Endodermal cell (in vitro differentiated cells): ENCODE measurements at places on chromosomes 2 and 18.
A peak's percentile ranks its signal among the peaks of the same experiment; 100 is the strongest.

DNA sequence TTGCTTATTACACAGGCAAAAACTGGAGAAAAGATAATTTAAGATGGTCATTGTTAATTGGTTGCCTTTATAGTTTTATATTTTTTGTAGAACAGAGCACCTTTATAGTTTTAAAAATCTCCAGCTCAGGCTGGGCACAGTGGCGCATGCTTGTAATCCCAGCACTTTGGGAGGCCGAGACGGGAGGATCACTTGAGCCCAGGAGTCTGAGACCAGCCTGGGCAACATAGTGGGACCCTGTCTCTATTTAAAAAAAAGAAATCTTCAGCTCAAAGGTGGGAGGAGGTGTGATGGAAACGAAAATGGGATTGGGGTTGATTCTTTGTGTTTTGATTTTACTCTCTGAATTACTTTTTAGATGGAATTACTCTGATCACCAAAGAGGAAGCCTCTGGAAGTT is 85.4 kb downstream of the XRCC5 start:
- no peak for DNase-seq

GRCh38 chr2:56656826-56657225 is 473.0 kb downstream of the CCDC85A start:
- DNase-seq = no peak

GRCh38 chr2:9297807-9298206 is 91.2 kb downstream of the ASAP2 start:
- no peak for DNase-seq

DNA sequence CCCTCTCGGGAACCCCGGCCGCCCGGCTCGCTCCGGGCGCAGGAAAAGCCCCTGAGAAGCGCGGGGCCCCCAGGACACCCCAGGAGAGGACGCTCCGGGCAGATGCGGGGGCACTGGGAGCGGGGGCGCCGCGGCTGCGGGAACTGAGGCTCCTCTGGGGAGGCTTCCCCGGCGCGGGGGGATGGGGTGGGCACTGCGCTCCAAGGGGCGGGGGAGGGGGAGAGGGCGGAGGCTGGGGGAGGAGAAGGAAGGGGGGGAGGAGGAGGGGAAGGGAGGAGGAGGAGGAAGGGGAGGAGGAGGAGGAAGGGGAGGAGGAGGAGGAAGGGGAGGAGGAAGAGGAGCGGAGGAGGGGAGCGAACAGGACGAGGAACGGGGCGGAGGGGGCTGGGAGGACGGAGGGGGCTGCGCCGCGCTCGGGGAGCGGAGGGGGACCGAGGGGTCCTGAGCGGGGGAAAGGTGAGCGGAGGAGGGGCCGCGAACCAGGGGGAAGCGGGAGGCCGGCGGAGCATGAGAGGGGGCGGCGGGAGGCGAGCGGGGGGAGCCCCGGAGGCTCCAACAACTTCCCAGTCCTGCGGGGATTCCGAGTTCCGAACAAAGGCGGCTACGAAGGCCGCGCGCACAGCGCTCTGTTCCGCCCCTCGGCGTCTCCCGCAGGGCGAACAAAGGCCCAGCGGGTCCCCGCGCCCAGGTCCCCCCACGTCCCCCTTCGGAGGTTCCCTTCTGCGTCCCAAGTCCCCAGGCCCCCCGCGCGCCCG is 742 bp downstream of the PXDN start:
- peak; percentile 82 for DNase-seq

DNA sequence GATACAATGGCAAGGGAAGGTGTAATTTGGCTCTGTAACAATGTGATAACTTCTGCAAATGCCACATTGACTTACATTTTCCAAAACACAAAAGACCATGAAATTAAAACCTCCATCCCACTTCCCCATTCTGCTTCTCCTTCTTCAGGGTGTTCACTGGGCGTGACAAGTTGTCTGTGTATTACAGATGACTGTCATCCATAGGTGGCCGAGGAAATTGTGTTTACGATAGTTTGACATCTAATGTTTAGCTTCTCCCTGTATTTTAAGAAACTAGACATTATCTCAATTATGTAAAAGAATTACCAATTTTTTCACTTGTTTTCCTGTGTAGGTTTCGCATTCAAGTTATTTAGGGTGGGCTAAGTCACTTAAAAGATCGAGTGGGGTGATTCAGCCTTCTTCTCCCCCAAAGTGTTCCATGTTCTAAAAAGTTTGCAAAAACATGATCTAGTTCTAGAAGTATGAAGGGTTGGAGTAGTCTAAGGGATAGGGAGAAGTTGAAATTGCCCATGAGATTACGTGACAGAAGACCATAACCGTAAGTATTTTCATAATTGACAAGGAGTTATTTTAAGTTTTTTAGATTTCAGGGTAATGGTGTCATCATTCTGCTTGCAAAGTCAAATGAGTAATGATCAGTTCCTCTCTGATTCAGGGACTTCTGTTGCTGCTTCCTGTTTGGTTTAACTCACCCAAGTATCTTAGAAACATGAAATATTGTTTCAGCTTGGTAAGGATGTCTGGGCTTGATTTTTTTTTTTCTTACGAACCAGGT is 25.2 kb upstream of the CYTIP start:
- DNase-seq = no peak

DNA sequence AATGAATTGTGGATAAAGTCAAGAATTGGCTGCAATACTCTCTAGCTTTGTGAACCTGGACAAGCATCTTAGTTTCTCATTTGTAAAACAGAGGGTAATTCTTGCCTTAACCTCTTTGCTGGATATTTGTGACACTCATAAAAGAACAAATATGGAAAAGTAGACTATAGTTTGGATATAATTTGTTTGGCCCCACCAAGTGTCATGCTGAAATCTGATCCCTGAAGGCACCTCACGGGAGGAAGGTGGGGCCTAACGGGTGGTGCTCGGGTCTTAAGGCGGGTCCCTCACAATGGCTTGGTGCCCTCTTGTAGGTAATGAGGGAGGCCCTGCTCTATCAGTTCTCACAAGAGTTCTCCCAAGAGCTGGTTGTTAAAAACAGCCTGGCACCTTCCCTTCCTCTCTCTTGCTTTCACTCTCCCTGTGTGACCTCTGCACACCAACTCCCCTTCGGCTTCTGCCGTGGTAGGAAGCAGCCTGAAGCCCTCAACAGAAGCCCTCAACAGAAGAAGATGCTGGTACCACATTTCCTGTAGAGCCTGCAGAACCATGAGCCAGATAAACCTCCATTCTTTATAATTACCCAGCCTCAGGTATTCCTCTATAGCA is 37.4 kb downstream of the ARL4C start:
- no peak for DNase-seq

DNA sequence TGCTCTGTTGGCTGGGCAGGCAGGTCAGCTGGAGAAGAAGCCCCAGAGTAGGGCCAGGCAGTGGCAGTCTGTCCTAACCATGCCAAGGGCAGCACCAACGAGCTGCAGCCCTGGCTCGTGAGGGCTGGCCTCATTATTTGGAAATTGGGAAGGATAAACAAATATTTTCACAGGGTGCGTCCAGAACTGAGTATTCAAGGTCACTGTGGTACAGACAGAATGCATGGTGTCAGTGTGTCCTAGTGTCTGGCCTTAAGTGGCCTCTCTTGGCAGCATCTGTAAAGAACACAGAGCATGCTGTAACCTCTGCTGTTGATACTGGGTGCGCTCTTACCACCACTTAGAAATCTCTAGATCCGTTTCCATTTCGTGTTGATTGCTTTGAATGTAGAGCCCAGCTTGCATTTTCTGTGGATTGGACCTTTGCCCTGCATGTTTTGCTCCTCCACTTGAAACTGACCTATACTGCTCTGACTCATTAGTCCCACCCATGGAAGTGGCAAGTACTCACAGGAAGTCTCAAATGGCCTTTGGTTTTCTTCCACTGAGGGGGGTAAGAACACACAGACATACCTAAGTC is 88.2 kb downstream of the GREB1L start:
- DNase-seq = no peak

DNA sequence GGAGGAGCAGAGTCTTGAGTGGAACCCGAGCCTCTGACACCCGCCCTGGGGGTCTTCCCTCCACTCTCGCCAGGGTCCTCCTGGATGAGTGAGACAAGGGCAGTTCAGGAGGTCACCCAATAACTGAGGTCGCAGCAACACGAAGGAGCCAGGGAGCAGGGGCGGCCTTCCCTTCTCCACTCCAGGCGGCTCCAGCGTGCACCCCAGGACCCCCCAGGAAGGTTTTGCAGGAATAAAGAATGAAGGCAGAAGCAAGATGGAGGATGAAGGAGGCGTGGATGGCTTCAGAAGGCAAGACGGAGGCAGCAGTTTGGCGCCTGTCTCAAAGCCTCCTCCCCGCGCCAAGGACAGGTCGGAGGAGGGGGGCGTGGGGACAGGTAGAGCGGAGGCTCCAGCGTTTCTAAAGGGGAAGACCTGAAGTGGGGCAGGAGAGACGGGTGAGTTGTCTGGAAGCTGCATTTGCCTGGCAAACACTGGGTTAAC is 579 bp upstream of the ITM2C start:
- DNase-seq = no peak

DNA sequence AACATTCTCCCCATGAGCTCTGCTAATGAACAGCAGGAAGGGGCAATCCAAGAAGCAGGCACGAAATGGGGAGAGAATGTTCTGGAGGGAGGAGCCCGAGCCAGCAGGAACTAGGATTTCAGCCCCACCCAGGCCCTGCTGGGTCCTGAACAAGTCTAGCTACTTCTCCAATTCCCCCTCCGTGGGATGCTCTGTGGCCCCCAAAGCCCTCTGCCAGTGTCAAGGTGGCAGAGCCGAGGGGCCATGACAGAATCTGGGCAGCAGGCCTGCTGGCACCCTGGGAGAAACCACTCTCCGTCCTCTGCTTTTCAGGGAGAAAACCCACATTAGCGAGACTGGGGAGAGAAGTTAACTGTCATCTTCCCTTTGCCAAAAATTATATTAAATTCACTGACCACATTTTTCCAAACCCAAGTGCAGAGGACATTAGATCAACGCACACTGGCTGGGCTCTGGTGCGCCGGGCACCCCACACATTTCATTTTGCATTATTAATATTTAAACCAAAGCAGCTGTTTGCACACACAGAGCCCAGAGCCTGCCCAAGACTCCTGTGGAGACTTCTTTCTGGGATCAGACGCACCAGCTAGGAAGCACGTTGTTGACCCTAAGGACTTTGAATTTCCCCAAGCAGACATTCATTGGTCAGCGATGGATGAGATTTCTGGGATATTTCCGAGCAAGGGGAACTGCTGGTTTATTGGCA is 80.2 kb upstream of the PKDCC start:
- DNase-seq = peak; percentile 41

DNA sequence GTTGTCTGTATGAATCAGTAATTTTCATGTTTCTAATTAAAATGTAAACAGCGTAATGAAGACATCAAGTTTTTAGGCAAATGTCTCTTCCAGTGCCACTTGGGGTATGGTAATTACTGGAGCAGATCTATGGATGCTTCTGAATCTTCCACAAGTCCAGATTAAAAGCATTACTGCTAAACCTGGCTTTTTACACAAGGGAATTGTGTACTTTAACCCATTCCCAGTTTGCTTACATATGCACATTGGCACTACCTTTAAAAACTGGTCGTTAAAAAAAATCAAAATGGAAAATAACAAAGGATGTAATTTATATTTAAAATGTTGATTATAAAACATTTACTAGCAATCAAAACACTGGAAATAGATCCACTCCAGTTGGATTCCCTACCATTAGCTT is 19.7 kb downstream of the FIGN start:
- DNase-seq = no peak

DNA sequence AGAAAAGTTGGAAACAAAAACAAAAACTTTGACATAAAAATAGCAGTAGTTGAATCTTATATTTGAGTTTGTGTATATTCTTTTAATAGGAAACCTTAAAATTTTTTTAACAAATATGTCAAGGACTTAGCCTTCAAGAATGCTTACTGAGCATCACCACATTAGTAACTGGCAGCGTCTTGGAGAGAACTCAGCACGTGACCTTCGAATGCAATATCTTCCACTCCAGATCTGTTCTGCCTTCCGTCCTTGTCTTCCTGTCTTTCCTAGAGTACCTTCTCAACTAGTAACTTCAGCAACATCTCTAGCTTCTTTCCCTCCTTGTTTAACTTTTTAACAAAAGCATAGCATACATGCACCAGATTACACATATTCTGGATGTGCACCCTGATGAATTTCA is 972 bp downstream of the RSAD2 start:
- DNase-seq = no peak

DNA sequence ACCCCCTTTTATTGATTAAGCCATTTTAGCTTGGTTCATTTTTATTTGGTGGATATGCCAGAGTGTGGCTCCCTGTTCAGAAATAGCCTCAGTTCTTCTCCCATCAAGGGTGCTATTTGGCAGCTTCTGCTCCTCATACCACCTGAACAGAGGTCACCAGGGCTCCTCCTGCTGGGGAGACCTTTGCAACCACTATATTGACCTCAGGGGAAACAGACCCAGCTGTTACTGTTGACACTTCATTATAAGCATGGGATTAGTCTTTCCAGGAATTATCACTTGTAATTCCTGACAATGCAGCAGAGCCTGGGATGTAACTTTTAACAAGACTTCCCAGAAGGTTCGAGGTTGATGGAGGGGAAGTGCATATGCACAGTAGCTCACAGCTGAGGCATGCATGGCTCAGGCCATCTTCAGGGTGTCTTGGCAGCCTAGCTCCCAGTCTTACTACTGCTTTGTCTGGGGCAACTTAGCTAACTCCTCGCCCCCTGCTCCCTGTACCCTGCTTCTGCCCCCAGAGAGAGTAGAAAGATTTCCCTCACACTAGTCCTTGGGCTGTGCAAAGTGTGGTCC is 239.4 kb upstream of the SPRED2 start:
- peak; percentile 78 for DNase-seq

DNA sequence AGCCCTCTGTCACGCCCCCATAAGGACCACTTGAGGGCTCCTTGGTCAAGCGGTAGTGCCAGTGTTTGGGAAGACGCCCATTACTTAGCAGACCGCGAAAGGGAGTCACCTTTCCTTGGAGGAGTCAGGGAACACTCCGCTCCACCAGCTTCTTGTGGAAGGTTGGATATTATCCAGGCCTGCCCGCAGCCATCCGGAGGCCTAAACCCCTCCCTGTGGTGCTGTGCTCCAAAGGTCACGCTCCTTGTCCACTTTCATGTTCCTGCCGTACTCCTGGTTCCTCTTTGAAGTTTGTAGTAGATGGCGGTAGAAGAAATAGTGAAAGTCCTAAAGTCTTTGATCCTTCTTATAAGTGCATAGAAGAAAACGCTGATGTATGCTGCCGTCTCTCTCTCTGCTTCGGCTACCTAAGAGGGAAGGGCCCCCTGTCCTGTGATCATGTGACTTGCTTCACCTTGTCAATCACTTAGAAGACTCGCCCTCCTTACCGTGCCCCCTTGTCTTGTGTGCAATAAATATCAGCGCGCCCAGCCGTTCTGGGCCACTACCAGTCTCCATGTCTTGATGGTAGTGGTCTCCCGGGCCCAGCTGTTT is 1.7 kb upstream of the CATIP start:
- no peak for DNase-seq

GRCh38 chr2:133424876-133425275 is 143.4 kb downstream of the NCKAP5 start:
- DNase-seq = no peak

- no peak for DNase-seq
Measured at GRCh38 chr18:48896326-48896874, 54.4 kb downstream of the SMAD7 start.
